ENCODE measurements at places on chromosomes 11 and 22.

- DNase-seq = no peak
Measured at GRCh38 chr11:100671471-100671870, 15.6 kb upstream of the ARHGAP42 start.

- DNase-seq = no peak
Measured at GRCh38 chr11:2737226-2737590, 37.4 kb upstream of the KCNQ1OT1 start.

DNA sequence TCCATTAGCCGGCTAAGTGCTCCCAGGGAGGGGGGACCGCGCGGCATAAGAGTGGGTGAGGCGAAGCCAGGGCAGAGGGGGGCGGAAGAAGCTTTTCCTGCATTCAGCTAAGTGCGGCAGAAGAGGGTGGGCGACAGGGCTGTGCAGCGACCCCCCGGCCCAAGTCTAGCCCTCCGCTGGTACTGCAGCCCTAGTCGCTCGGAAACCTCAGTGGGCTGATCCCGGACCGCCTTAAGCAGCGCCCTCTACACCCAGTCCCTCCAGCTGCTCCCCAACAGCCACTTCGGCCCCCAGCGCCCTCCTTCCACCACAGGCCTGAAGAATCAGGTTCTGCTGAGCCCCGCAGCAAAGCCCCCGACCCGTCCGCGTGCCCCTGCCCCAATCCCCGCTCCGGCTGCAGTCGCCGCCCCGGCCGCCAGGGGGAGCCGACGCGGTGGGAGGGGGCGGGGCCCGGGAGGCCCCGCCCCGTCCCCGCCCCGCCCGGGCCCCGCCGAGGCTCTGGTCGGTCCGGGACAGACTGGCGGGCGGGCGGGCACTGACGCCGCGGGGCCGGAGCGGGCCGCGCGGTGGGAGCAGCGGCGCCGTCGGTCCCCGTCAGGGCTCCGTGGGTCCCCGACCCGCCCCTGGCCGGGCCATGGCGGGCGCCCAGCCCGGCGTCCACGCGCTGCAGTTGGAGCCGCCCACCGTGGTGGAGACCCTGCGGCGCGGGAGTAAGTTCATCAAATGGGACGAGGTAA lies at the start of gene PLCB3:
TSS of gene PLCB3 (plus strand) at position 515 of the 737 bp plus-strand sequence. CDS start at position 635, 120 bp downstream.
- DNase-seq = peak; percentile 65

DNA sequence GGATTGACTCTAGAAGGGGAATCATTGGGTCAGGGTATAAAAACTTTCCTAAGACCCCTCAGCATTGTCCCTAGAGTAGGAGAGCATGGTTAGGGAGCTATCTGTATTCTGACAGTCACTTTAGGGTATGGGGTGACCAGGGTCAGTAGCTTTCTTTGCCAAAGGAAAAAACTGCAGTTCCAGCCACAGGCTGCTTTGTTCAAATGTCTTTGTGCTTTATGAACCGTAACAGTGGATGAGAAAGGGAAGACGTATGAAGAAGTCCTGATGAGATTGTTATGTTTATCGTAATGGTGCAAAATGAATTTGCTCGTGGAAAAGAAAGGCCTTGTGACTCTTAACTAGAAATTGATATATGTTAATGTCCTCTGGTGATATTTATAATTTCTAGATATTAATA lies 30.0 kb downstream of the CYB5R2 start:
- DNase-seq = no peak

GRCh38 chr11:1450344-1450875 lies 36.2 kb downstream of the MOB2 start:
- DNase-seq = no peak

DNA sequence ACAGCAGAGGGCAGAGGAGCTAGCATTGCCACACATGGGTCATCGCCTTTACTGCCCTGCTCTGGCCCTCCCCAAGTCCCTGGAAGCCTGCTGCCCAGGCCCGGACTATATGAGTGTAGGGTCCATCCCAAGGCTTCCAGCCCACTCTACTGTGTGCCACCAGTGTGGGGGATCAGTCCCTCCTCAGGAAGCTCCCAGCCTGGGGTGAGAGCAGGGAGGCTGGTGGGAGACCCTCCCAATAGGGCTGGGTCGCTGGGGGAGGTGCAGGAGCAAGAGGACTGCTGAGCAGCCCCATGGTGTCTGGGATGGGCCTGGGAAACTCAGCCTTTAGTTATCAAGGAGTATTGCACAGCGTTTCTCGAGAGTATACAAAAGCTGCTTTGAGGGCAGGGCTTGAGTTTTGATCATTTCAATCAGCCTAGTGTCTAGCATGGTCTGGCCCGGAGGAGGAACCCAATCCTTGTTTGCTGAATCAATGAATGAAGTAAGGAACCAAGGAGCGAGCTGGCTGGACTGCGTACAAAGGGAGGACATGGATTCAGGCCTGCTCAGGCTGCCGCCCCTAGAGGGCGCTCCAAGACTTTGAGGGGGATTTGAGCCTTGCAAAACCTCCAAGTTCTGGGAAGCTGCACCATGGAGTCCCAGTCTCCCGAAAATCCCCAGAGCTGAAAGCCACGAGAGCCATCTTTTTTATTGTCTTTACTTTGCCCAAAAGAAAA lies 89.0 kb upstream of the PARVA start:
- DNase-seq = peak; percentile 83

GRCh38 chr22:19715188-19715930 lies 1.1 kb downstream of the SEPTIN5 start:
- DNase-seq = no peak

- DNase-seq = peak; percentile 60
Measured at GRCh38 chr22:28230671-28231070, 311.6 kb upstream of the PITPNB start.

- no peak for DNase-seq
Measured at GRCh38 chr11:17208257-17208999, 642 bp upstream of the PIK3C2A start.

- DNase-seq = peak; percentile 44
Measured at GRCh38 chr11:78646564-78647185, 72.0 kb upstream of the NARS2 start.

- DNase-seq = no peak
Measured at GRCh38 chr11:48066881-48067800, 86.8 kb downstream of the PTPRJ start.

DNA sequence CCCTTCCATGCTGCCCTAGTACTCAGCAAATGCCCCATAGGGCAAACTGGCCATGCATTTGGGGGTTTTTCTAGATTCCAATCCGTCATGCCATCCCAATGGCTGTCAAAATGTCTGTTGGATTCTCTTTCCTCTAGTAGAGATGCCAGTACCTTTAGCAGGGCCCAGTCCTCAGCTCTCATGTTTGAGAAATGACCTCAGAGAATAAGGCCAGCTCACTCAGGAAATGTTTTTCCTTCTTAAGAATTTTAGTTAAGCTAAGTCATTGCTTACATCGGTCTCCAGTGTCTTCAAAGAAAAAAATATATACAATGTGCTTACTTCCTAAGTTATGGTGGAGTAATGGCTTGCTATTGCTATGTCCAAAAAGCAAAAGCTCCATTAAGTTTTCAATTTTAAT lies 14.1 kb upstream of the ALKBH3 start:
- DNase-seq = no peak

DNA sequence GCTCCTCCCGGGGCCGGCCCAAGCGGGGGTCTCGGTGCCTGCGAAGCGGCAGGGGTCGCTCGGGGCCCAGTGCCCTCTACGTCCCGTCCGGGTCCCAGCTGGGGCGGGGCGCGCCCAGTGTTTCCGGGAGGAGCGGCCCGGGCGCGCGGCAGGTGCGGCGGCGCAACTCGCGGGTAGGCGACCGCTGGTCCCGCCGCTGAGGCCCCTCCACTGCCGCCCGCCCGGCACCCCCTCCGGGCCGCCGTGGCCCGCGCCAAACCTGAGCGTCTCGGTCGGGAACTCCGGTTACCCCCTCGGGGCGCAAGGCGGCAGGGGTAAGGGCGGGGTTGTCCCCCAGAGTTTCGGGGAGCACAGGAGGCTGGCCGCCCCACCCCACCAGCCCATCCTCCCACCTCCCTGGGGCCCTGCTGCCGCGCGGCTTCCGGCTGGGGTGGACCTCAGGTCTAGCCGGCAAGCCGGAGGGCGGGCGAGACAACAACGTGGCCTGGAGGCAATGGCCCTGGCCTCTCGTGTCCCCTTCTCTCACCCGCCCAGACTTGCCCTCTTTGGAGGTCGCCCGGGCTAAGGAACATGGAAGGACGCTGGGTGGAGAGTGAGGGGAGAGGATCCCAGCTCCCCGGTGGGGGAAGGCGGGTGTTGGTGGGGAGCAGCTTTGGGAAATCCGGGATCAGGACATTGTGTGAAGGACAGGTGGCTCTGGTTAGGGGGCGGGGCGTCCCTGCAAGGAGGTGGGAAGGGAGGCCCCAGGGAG lies 398 bp upstream of the CRACR2B start:
- no peak for DNase-seq

DNA sequence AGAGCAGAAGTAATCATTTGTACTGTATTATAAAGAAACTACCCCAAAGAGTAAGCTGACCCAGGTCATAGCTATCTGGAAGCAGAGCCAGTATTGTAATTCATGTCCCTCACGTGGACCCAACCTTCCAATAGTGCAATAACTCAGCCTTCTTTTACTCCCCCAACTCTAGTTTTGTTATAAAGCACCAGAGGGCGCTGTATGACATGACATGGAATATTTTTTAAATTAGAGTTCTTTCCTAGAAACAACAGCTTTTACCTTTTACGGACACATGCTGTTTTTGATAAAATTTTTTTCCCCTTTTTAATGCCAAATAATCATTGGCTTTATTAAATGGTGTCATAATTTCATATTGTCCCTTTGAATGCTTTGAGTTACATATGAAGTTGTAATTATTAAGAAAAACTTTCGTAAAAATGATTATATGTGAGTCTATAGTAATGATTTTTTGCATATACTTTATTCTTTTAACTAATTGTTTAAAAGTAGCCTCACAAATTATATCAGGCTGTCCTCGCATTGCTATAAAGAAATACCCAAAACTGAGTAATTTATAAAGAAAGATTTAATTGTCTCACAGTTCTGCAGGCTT lies 76.9 kb downstream of the DKK3 start:
- peak; percentile 52 for DNase-seq

DNA sequence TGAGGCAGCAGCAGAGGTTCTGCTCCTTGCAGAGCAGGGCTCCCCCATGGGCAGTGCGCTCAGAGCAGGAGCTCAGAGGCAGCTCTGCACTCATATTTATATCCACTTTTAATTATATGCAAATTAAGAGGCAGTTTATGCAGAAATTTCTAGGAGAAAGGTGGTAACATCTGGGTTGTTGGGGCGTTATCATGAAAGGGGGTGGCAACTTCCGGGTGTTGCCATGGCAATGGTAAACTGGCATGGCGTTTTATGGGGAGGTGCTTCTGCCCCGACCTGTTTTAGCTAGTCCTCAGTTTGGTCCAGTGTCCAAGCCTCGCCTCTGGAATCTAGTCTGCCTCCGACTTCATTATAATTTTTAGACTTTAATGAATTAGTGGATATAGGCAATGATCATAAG lies 1191.7 kb downstream of the TBC1D22A start:
- no peak for DNase-seq

DNA sequence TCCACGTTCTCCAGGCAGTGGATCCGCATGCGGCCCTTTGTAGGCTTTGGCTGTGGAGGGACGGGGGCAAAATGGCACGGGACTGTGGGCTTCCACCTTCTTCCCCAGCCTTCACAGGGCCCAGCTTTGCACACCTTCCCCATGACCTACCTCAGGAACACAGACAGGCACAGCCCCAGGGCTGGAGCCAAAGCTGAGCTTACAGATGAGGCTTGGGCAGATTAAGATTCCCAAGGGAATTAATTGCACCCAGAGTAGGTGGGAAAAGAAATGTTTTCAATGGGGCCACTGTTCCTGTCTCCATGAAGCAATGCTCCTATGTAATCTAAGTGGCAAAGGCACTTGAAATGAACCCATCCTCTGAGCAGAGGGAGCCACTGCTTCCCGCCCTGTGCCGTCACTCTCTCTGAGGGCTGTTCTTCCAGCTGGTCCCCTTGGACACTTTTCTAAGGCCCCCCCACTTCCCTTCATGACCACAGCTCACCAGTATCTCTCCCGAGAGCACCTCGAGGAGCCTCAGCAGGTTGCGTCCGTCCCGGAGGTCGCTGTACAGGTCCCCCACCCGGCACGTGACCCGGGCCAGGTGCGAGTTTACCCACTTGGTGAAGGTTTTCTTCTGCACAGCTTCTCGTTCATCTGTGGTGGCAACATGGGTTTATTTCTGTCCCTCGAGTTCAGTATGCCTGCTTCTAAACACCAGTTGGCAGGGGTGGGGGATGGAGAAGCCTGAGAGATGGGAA lies 13.5 kb downstream of the SPTBN2 start:
- no peak for DNase-seq

GRCh38 chr11:33651555-33651954 lies 49.1 kb downstream of the C11orf91 start:
- DNase-seq = no peak

GRCh38 chr11:61560751-61561150 lies 20.1 kb downstream of the SYT7 start:
- DNase-seq = no peak

DNA sequence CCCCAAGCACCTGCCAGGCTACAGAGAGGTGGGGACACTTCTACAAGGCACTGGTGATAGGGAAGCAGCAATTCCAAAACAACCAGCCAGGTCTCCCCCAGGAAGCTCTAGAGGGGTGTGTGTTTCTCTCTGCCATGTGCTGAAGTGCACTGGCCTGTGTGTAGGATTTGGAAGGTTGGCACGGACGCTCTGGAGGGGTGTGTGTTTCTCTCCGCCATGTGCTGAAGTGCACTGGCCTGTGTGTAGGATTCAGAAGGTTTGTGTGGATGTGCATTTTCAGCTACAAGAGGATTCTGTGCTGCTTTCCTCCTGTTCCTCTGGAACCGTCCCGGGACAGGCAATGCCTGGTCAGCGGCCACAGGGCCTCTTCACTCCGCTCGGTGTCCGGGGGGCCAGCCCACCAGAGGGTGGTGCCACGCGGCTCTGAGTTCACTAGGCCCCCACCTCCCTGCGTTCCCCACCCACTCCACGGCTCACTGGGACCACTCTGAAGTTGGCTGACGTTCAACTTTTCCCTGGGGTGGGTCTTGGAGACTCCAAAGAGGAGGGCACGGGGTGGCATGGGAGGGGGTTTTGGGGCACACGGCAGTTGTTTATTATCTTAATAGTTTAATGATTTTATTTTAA lies 552.8 kb downstream of the BRD1 start:
- DNase-seq = no peak

DNA sequence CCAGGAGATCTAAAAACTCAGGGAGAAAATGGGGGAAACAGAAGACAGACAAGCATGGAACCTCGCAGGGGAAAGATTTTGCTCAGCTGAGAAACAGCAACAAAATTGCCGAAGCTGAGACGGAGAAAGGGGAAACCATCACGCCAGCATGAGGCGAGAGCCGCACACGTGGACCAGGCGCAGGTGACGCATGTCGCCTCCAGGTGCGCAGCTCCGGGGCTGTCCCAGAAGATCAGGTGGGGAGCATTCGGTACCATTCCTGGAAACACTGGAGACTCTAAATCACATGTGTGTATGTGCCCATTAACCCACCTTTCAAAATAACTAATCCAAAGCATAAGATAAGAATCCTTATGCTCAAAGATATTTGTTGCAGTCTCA lies 121.7 kb downstream of the BRD1 start:
- no peak for DNase-seq

DNA sequence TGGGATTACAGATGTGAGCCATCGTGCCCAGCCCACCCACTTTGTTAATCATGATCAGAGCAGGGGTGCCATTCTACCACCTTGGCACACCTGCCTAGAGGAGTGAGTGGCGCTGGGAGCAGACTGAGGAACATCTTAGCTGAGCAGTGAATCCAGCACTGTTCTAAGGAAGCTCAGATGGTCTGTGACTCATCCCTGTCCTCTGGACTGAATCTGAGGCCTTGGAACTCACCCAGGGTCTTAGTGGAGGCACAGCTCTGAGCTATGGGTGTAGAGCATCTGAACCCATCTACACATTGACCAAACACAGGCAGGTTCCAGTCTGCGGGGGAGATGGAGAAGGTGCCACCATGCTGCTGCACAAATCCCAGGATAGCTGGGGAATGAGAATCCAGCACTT lies 14.9 kb downstream of the PGAP2 start:
- no peak for DNase-seq

- DNase-seq = peak; percentile 33
Measured at GRCh38 chr11:13944911-13945425, 17.6 kb upstream of the SPON1 start.

All from muscle of back (tissue), 13 donors.